ENCODE measurements at places on chromosomes 5 and 9. TPM values are rescaled to one million over a fixed set of nuclear protein-coding genes. Genes with fewer than 3 reads are reported as not detected.

Gene SLC6A19
- not detected for total RNA-seq

Gene TRIM14
- 2.0 TPM for total RNA-seq

Gene NOP16
- total RNA-seq, result 17.0 TPM

Gene SLC6A18
- not detected for total RNA-seq

Gene KLF4
- total RNA-seq, result 16.8 TPM

Gene HRCT1
- 0.81 TPM for total RNA-seq

Gene FSTL4
- not detected for total RNA-seq

Gene SPOUT1
- total RNA-seq, result 15.0 TPM

Gene ORM2
- not detected for total RNA-seq

Gene TAF11L5
- not detected for total RNA-seq

Gene SMIM33
- not detected for total RNA-seq

Gene FGF1
- 1.2 TPM for total RNA-seq

Gene STK32A
- total RNA-seq, result 2.3 TPM

Gene JAKMIP2
- total RNA-seq, result 1.4 TPM

Gene GPR150
- 0.27 TPM for total RNA-seq

Gene TIMD4
- not detected for total RNA-seq

Gene AMBP
- total RNA-seq, result 0.27 TPM

Gene SH3TC2
- total RNA-seq, result 4.1 TPM

Gene CTSL
- total RNA-seq, result 513 TPM

Gene VAV2
- 10.9 TPM for total RNA-seq

Gene ANKRD31
- 0.16 TPM for total RNA-seq

Gene DAB2IP
- total RNA-seq, result 17.4 TPM

Gene PLPPR1
- total RNA-seq, result not detected

Gene SPATA9
- total RNA-seq, result not detected

Gene ENHO
- not detected for total RNA-seq

Gene MYOZ3
- 0.72 TPM for total RNA-seq

Gene PTGDS
- total RNA-seq, result 27.6 TPM

Data from fibroblast of the aortic adventitia (primary cell).